ENCODE measurements at places on chromosomes 6 and 20.
A peak's percentile ranks its signal among the peaks of the same experiment; 100 is the strongest.

GRCh38 chr20:59084041-59084850, 41.7 kb upstream of the PRELID3B start:
- no peak for DNase-seq

- DNase-seq, result no peak
These were observed 45.2 kb upstream of the TFAP2A start for GRCh38 chr6:10460096-10460495.

- no peak for DNase-seq
These were observed 22.2 kb downstream of the TFEB start for GRCh38 chr6:41713159-41713649.

- DNase-seq, result no peak
These were observed 14.6 kb upstream of the CST3 start for GRCh38 chr20:23652371-23652770.

DNA sequence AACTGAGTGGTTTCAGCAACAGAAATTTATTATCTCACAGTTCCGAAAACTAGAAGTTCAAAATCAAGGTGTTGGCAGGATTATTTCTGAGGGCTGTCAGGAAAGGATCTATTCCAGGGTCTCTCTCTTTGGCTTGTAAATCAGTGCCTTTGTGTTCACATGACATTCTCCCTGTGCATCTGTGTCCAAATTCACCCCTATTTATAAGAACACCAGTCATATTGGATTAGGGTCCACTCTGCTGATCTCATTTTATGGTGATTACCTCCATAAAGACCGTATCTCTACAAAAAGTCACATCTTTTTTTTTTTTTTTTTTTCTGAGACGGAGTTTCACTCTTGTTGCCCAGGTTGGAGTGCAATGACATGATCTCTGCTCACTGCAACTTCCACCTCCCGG, 68.6 kb upstream of the MARCKS start:
- no peak for DNase-seq

DNA sequence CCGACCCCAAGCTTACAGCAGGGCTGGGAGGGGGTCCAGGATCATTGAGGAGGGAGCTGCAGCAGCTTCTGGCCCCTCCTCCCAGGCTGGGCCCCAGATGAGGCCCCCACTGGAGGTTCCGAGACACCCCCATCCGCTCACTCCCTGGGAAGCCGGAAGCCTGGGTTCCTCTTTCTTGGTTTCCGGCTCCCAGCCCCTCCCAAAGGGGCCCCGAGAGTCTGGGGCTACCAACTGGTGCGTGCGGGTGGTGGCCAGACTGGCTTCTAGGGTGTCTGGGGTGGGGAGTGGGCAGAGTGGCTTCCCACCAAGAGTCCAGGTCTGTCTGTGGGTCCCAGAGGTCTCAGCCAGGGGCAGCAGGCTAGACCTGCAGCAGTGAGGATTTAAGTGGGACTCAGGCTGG, 2.2 kb downstream of the RGS19 start:
- DNase-seq, result no peak

- peak; percentile 99 for DNase-seq
These were observed 2.1 kb upstream of the DDX27 start for GRCh38 chr20:49216991-49217578.

- no peak for DNase-seq
These were observed 286.2 kb downstream of the DHX35 start for GRCh38 chr20:39248171-39248861.

GRCh38 chr6:82902290-82902689, 163.4 kb downstream of the UBE3D start:
- no peak for DNase-seq

DNA sequence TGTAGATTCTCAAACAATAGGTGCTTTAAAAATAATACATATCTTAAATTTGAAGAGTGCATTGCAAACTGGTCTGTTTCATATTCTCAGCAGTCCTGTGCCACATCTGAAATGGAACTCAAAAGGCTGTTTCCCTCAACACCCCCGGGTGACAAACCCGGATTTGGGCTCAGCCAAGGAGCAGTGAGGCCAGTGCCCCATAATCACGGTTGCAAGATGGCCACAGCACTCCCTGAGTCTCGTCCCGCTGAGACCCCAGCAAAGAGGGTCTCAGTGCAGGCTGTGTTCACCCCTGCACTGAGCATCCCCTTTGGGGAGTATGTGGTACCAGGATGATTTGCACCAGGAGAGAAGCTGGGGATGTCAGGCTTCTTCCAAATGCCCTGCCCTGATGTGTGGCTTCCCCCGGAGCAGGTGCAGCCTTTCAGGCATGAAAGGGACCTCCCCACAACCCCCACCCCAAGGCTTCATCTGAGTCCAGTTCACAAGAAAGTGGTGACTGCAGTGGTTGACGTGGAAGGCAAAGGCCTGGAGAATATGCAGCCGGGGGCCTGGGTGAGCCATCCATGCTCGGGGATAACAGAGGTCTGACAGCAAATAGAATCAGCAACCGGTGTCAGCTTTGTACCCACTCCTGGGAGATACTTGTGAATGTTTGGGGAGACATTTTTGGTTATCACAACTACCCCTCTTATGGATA, 202.9 kb downstream of the SYNDIG1 start:
- DNase-seq, result no peak

- DNase-seq, result peak; percentile 99
These were observed at the start of gene RBM39 for GRCh38 chr20:35741892-35742740. RBM39 (minus strand) TSS chr20:35742260; CDS start chr20:35740874, 1,386 bp downstream.

DNA sequence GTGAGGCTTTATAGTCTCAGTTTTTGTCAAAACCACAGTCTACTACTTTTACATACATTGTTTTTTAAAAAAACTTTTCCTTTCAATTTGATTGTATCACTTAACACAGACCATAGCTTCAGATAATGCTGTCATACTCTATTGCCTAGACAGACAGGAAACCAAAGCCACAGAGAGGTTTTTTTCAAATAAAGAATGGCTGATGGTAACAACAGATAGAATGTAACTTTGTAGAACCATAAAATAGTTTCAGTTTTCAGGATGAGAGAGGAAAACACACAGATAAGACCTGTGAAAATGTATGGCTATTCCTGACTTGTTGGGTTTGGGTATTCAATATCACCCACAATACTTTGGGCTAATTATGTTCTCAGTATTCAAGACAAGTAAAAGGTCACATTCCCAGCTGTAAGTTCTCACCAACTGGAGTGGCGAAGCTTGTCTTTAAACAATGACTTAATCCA, 94.0 kb downstream of the ADGRG6 start:
- DNase-seq, result no peak

DNA sequence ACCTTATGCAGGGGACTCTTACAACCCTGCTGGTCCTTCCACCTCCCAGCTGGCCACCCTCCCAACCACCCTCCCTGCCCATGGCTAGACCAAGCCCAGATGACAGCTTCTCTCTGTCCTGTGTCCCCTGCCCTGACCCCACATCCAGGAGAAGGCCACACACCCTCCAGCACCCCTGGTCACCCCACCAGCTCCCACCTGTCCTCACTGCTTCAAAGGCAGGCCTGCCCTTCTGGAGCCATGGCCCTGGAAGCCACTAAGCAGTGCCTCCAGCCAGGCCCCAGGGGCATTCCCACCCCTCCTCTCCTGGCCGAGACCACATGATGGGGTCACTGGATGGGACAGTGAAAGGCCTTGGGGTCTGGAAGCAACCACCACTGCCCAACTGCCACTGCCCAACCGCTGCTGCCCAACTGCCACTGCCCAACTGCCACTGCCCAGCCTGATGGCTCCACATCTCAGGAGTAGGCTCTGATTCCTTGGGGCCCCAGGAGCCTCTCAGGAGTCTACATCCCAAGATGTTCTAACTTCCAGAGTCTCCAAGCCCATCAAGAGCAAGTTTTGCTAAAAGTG, 30.5 kb downstream of the UBD start:
- no peak for DNase-seq

GRCh38 chr6:79232696-79233462, 1.6 kb downstream of the HMGN3 start:
- no peak for DNase-seq

DNA sequence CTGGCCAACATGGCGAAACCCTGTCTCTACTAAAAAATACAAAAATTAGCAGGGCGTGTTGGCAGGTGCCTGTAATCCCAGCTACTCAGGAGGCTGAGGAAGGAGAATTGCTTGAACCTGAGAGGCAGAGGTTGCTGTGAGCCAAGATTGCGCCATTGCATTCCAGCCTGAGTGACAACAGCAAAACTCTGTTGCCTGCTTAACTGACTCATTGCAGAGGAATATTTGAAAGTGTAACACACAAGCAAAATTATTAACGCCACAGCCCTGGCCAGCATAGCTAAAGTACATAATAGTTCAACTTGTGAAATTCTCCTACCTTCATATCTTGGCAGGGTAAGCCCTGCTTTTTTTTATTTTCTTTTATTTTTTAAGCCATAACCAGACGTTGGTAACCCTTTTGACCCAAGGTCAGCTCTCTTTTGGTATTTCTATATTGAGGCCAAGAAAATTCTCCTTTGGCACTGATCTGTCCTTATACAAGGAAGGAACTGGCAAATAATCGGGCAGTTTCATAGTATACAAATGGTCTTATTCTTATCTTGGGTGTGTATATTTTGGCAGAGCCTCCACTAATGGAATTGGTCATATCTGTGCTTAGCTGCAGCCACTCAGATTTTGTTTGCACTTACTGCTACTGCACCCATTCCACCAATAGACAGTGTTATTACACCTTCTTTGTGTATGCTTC, 4.0 kb upstream of the ADGRF5 start:
- DNase-seq, result no peak

- DNase-seq, result no peak
These were observed 217.0 kb upstream of the CCN2 start for GRCh38 chr6:132167929-132168892.

- no peak for DNase-seq
These were observed 23.4 kb upstream of the SCGN start for GRCh38 chr6:25628471-25629197.

- DNase-seq, result no peak
These were observed 10.8 kb downstream of the CPNE1 start for GRCh38 chr20:35653893-35654292.

GRCh38 chr6:128676456-128676855, 156.1 kb upstream of the PTPRK start:
- DNase-seq, result no peak

- DNase-seq, result no peak
These were observed 8.1 kb downstream of the NEDD9 start for GRCh38 chr6:11224252-11224965.

DNA sequence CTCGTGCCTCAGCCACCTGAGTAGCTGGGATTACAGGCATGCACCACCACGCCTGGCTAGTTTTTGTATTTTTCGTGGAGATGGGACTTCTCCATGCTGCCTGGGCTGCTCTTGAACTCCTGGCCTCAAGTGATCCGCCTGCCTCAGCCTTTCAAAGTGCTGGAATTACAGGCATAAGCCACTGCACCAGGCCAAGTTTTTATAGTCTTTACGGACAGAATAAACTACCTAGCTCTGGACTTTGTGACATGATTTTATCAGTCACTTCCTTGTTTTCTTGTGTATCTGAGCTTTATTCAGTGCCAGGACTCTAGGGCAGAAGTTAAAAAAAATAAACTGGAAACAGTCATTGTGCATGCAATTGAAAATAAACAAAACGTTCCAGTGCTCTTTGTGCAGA, 46.7 kb upstream of the RALGAPA2 start:
- DNase-seq, result no peak

GRCh38 chr6:114419175-114419574, 76.4 kb upstream of the HS3ST5 start:
- DNase-seq, result no peak

- no peak for DNase-seq
These were observed 59.6 kb downstream of the JARID2 start for GRCh38 chr6:15305496-15305895.

DNA sequence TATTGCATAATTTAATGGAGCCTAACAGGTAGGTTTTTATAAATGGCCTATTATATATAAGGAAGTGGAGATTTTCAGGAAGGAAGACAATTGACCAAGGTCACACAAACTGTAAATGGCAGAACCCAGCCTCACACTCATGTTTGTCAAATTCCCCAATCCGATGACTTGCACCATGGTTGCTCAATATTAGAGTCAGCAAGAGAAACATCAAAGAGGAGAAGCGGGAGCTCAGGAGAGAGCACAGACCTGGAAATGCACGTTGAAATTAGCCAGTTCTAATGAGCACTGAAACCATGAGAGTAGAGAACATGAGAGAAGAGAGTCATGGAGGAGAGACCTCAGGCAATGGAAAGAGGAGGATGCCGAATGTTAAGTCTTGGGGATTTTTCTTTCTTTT, 13.5 kb upstream of the MLIP start:
- no peak for DNase-seq

DNA sequence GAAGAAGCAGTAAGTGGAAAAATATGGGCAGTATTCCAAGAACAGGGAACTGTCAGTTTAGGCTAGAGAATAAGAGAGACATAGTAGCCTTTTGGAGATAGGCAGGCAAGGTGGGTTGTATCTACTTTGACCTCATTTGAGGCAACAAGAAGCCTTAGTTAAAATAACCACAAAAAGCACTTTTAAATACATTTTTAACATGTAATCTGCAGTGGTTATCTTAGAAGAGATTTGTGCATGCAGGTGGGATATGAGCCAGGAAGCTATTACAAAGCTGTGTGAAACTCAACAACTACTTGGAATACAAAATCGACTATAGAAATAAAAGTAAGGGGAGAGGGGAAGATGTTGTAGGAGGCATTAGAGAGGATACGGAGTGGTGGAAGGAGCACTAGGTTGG, 143.7 kb upstream of the MCHR2 start:
- DNase-seq, result no peak

DNA sequence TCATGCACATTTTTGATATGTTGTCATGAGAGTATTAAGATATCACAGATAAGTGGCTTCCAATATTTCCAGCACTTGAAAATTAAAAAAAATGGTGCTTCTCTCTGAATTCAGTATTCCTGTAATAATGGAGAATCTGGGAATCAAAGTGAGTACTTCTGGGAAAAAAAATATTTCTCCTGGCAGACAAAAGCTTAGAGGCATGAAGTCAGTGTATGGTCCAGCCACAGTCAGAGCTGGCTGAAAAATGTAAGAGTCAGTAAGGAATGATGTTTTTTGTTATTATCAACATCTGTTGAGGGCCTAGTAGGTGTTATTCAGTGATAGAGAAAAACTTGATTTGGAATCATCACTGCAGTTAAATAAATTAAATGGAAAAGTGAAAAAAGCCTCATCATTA, 3.2 kb upstream of the RFPL4B start:
- no peak for DNase-seq

DNA sequence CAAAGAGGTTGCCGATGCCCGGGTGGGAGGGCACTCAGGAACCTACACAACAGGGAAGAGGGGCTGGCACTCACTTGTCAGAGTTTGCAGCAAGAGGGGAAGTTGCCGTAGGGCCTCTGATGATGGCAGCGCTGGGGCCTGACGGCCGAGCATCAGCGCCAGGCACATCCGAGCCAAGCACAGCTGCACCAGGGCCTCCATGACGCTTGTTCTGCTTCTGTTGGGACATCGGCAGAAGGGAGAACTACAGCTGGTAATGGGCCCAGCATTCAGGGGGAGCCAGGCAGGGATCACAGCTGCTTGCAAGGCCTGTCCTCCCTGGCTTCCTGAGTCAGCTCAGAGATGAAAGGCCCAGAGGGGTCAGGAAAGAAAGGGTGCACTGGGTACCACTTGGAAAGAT, 367.7 kb downstream of the CDH4 start:
- no peak for DNase-seq

All from stimulated activated CD4-positive, alpha-beta T cell treated with anti-CD3 and anti-CD28 coated beads, Interleukin-4, amount 100 ng/mL, for 48 hours (primary cell).